ENCODE measurements at places on chromosomes 7 and 10. TPM values are rescaled to one million over a fixed set of nuclear protein-coding genes. Genes with fewer than 3 reads are reported as not detected.

DNA sequence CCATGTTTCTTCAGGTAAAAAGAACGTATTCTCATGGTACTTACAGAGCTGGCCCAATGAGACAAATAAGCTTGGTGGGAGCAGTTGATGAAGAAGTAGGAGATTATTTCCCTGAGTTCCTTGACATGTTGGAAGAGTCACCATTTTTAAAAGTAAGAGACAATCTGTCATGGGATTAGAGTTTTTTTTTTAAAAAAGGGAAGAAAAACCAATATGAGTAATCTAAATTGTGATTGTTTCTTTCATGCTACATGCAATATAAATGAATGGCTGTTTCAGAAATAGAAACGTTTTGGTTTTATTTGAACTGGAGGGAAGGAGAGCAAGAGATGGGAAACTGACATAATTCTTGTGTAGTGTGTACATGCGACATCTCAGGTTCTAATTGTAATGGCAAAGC lies 32.8 kb downstream of the TMEM60 start:
- no peak for DNase-seq
- H3K27me3 ChIP-seq = no peaks in the 10 kb centered on the region
- H3K36me3 ChIP-seq = no peaks in the 10 kb centered on the region

STEAP1B gene
- total RNA-seq = 0.95 TPM

- H3K36me3 ChIP-seq = no peaks in the 10 kb centered on the region
- H3K4me3 ChIP-seq = no peak overlapping the region
- no peak overlapping the region for H3K27ac ChIP-seq
- no peaks in the 10 kb centered on the region for H3K4me1 ChIP-seq
Measured at GRCh38 chr10:31593124-31593523, 274.1 kb downstream of the ZEB1 start.

- peaks cover 40% of the 10 kb centered on the region for H3K4me1 ChIP-seq
- H3K27ac ChIP-seq = no peak overlapping the region
- H3K4me3 ChIP-seq = no peak overlapping the region
- DNase-seq = no peak
- H3K27me3 ChIP-seq = no peaks in the 10 kb centered on the region
Measured at GRCh38 chr10:117367718-117368117, 7.5 kb downstream of the PDZD8 start.

KLF14 gene
- not detected for total RNA-seq

DNA sequence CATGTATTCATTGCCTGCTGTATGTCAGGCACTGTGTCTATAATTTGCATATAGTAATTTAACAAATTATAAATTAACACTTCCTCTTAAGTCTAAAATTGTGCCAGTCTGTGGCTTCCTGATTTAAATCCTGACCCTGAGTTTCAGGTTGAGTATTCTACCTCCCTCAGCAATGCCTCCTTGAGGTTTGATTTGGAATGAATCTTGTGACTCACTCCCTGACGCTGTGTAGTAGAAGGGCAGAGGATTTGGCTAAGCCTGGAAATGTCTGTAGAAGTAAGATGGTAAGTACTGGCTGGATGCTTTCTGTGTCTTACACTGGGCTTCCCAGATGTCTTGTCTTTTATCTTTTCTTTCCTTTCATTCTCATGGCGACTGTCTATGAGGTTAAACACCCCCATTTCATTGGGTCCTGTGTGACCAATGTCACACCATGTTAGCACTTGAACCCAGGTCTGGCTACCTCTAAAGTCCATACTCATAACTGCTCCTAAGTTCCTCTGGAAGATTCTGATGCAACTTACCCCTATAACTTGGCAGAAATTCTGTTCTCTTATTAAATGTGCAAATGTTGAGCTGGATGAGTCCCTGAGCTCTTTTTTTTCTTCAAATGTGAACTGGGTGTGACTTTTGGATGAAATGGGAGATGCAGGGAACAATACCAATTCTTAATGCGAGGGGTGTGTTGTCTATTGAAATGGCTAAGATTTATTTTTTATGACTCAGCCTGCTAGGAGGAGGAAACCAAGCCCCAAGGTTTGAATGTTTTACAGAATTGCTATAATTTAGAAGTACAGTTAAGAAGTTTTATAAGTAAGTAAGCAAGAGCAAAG lies 48.5 kb downstream of the PLCE1 start:
- H3K27me3 ChIP-seq = no peaks in the 10 kb centered on the region
- peak overlapping the region; percentile 64 for H3K27ac ChIP-seq
- no peak for DNase-seq
- H3K4me1 ChIP-seq = peaks cover 28% of the 10 kb centered on the region

GRCh38 chr10:10490581-10490980 lies 527.1 kb upstream of the CELF2 start:
- H3K36me3 ChIP-seq = no peaks in the 10 kb centered on the region
- H3K27me3 ChIP-seq = no peaks in the 10 kb centered on the region
- no peak for DNase-seq
- H3K27ac ChIP-seq = no peak overlapping the region
- no peaks in the 10 kb centered on the region for H3K4me1 ChIP-seq

DNA sequence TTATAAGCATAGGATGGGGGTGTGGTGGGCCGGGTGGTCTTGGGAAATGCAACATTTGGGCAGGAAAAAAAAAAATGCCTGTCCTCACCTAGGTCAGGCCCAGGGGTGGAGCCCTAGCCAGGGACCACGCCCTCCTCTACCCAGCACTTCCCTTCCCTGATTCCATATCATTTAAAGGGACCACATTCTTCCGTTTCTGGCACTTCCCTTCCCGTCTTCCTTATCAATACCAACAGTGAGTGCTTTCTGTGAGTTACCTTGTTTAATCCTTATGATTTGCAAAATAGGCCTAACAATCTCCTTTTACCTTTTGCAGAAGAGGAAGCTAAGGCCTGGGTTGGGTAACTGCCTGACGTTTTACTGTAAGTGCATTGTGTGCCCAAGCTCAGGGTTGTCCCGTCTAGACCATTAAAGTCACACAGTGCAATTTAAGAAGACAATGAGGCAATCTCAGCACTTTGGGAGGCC lies 16.7 kb upstream of the C10orf95 start:
- no peaks in the 10 kb centered on the region for H3K36me3 ChIP-seq
- no peak overlapping the region for H3K27ac ChIP-seq
- peaks cover 3% of the 10 kb centered on the region for H3K4me1 ChIP-seq
- no peak overlapping the region for H3K4me3 ChIP-seq
- DNase-seq = no peak

GRCh38 chr10:5551531-5552375 lies 27.0 kb downstream of the CALML3 start:
- no peak for DNase-seq
- H3K27me3 ChIP-seq = no peaks in the 10 kb centered on the region
- no peaks in the 10 kb centered on the region for H3K36me3 ChIP-seq
- H3K27ac ChIP-seq = peak overlapping the region; percentile 86
- H3K4me1 ChIP-seq = peaks cover 49% of the 10 kb centered on the region
- H3K4me3 ChIP-seq = no peak overlapping the region

DNA sequence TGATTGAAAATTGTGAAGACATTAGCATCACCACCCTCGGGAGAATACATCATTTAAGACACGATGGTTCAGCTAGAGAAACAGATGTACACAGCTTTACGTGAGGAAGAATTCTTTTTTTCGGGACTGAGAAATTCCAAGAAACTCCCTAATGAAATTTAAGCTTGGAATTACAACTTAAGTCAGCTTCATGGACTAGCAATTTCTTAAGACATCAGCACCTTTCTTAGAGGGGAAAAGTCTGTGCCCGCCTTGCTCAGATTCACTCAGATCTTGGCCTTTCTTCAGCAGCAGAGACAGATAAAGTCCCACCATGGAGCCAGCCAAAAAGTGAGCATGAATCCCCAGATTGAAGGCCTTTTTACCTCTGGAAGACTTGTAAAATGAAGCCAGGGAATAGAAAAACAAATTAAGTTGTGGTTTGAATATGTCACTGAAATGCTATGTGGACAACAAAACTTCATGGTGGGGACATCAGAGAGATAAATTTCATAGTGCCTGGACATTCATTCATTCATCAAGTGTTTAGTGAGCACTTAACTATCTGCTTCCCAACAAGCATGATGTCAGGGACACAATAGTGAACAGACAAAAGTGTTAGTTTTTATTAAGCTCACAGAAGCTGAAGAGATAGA lies 32.1 kb downstream of the PRKG1 start:
- H3K36me3 ChIP-seq = no peaks in the 10 kb centered on the region
- no peaks in the 10 kb centered on the region for H3K27me3 ChIP-seq
- no peak overlapping the region for H3K27ac ChIP-seq
- DNase-seq = no peak

GRCh38 chr7:17307969-17308648 lies 9.7 kb downstream of the AHR start:
- peaks cover 22% of the 10 kb centered on the region for H3K4me1 ChIP-seq
- no peaks in the 10 kb centered on the region for H3K27me3 ChIP-seq

- H3K27ac ChIP-seq = no peak overlapping the region
- no peaks in the 10 kb centered on the region for H3K4me1 ChIP-seq
- no peak overlapping the region for H3K4me3 ChIP-seq
- no peaks in the 10 kb centered on the region for H3K36me3 ChIP-seq
- DNase-seq = no peak
- no peaks in the 10 kb centered on the region for H3K27me3 ChIP-seq
Measured at GRCh38 chr10:131270461-131271190, 40.9 kb downstream of the TCERG1L start.

CALML5 gene
- 24.0 TPM for total RNA-seq

DNA sequence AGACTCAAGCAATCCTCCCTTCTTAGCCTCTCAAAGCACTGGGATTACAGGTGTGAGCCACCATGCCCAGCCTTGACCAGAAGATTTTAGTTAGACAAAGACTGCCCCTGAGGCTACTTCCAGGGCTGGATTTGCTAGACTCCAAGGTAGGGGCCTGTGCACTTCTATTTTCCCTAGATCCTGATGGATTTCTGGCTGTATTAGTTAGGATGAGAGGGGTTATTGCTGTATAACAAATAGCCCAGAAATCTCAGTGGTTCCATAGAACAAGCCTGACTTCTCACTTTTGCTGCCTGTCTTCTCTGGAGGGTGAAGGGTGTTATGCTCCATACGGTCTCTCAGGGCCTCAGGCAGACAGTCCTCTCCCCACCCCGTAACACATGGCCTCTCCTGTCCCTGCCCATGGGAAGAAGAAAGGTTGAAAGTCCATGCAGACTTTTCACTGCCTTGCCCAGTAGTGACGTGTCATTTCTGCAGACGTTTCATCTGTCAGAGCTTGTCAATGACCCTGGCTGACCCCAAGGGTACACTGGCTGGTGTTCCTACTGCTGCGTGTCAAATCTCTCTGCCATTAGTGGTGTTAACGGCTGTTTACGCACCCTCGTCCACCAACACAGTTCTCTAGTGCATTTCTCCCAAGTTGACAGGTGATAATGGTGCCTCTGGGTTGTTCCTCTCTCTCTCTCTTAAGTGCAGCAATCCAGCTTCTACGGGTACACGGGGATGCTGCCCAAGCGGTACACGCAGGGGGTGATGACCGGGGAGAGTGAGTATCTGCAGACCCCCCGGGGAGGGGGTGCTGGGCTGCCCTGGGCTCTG lies 11.6 kb downstream of the SLC29A4 start:
- no peaks in the 10 kb centered on the region for H3K36me3 ChIP-seq
- peaks cover 37% of the 10 kb centered on the region for H3K27me3 ChIP-seq
- no peak overlapping the region for H3K27ac ChIP-seq
- peaks cover 13% of the 10 kb centered on the region for H3K4me1 ChIP-seq

DNA sequence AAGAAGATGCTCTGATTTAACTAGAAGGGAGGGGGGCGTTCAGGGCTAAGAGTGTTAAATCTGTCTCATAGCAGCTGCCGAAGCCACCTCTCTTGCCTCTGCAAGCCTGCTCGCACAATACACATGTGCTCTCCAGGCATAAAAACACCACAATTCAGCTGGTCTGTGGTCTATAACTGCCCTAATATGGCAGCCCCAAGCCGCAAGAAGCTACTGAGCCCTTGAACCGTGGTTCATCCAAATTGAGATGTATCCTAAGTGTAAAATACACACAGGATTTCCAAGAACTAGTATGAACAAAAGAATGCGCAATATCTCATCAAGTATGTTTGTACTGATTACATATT lies 70.8 kb upstream of the FGFR2 start:
- no peaks in the 10 kb centered on the region for H3K27me3 ChIP-seq
- no peaks in the 10 kb centered on the region for H3K36me3 ChIP-seq
- no peak overlapping the region for H3K4me3 ChIP-seq
- H3K27ac ChIP-seq = peak overlapping the region; percentile 75
- DNase-seq = no peak
- peaks cover 16% of the 10 kb centered on the region for H3K4me1 ChIP-seq

- peaks cover 29% of the 10 kb centered on the region for H3K4me1 ChIP-seq
- H3K27me3 ChIP-seq = no peaks in the 10 kb centered on the region
- H3K36me3 ChIP-seq = peaks cover 25% of the 10 kb centered on the region
- H3K27ac ChIP-seq = no peak overlapping the region
- DNase-seq = no peak
Measured at GRCh38 chr10:23441251-23441650, 2.4 kb downstream of the OTUD1 start.

- H3K4me3 ChIP-seq = no peak overlapping the region
- no peak overlapping the region for H3K27ac ChIP-seq
- no peaks in the 10 kb centered on the region for H3K36me3 ChIP-seq
- H3K4me1 ChIP-seq = no peaks in the 10 kb centered on the region
Measured at GRCh38 chr7:6497637-6497905, 49.8 kb upstream of the DAGLB start.

TTYH3 gene
- 4.7 TPM for total RNA-seq

TECTB gene
- total RNA-seq = not detected

NUP42 gene
- 33.4 TPM for total RNA-seq

DNA sequence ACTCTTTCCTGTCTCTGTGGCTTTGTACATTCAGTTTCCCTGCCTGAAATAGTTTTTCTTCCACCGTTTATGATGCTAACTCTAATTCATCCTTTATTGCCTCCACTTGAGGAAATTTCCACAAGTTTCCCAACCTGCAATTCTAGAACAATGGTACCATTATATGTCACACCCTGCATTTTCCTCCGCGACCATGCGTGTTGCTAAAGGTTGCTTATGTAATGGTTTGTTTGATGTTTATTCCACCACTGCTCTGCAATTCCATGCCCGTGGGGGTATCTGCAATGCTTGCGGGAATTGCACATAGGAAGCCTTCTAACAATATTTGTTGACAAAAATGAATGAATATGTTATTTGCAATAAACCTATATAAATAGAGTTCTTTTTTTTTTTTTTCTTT lies 69.5 kb upstream of the ST8SIA6 start:
- H3K36me3 ChIP-seq = no peaks in the 10 kb centered on the region
- H3K27me3 ChIP-seq = no peaks in the 10 kb centered on the region
- H3K4me3 ChIP-seq = no peak overlapping the region
- H3K4me1 ChIP-seq = no peaks in the 10 kb centered on the region
- no peak overlapping the region for H3K27ac ChIP-seq

CYP2C9 gene
- 5.1 TPM for total RNA-seq

DNA sequence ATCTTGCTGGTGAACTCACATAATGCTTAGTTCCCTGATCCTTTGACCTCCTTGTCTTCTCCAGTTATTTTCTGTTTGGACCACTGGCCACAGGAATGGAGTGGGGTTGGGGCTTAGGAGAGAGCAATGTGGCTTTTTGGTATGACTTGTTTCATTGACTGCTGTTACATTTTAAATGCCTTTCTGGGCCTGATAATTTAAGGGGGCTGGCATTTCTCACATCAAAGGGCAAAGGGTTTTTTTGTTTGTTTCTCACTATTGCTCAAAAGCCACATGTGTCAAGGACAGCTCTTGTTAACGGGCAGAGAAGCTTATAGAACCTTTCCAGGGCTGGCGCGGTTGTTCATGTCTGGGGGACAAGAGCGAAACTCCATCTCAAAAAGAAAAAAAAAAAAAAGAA lies 161.2 kb upstream of the TNRC18 start:
- no peaks in the 10 kb centered on the region for H3K36me3 ChIP-seq
- H3K27me3 ChIP-seq = no peaks in the 10 kb centered on the region
- no peak overlapping the region for H3K27ac ChIP-seq
- no peak for DNase-seq
- H3K4me3 ChIP-seq = no peak overlapping the region
- peaks cover 17% of the 10 kb centered on the region for H3K4me1 ChIP-seq

NKX2-3 gene
- 0.19 TPM for total RNA-seq

- H3K36me3 ChIP-seq = no peaks in the 10 kb centered on the region
- H3K4me3 ChIP-seq = no peak overlapping the region
- no peaks in the 10 kb centered on the region for H3K4me1 ChIP-seq
- no peak overlapping the region for H3K27ac ChIP-seq
Measured at GRCh38 chr7:91293840-91294239, 29.6 kb downstream of the FZD1 start.

All from esophagus squamous epithelium (tissue), 5 donors.